ENCODE measurements at places on chromosomes 16 and 17. TPM values are rescaled to one million over a fixed set of nuclear protein-coding genes. Genes with fewer than 3 reads are reported as not detected.

BRIP1 gene
- total RNA-seq, result not detected

ST6GALNAC1 gene
- total RNA-seq, result 2.4 TPM

KRTAP1-1 gene
- total RNA-seq, result not detected

DNA sequence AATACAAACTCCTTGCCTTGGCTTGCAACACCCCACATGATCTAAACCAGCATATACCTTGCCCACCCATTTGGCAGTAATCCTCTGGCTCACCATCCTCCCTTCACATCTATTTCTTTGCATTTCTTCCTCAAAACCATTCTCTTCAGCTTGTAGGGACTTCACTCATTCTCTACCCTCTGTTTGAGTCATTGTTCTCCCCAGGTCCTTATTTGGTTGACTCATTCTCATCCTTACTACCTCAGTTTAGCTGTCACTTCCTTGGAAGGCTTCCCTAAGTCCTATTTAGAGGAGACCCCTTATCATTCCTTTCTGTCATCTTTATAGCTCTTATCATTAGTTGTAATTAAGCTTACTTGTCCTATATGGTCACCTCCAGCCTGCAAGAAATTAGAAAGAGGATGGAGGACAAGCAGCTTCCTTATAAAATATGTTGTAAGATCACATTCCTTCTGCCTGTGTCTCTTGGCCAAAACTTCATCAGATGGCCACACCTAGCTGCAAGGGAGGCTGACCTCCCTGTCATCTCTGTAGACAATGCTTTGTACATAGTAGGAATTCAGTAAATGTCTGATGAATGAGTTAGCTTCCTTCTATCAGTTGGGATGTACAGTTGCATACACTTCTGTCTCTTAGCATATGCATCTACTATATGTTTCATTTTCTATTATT lies 1.7 kb downstream of the TTC19 start:
- no peak for DNase-seq

DNA sequence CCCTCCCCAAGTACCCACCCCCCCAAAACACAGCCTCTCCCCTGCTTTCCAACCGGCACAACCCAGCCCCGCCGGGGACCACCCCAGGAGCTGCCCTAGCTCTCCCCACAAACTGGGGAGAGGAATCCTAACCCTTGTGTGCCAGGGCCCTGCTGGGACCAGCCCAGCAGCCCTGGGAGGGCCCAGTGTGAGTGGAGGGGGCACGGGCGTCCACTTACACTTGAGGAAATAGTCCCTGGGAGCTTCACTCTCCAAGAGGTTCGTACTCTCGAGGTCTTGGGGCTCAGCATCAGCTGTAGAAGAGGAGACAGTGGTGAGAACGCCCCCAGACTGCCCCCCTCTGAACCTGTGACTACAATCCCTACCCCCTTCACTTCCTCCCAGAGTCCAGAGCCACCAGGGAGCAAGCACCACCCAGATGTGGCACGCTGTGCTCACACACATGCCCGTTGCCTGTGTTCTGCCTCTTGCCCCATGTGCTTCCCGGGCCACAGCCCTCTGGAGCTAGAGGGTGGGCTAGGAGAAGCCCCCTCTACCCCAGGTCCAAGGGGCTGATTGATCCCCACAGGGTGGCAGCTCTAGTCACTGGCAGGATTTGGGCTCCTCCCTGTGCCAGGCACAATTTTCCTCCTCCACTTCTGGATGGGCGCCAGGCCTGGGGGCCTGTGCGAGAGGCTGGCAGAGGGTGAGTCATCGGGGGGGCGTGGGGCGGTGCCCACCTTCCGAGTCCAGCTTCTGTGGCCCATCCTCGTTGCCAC lies 3.0 kb downstream of the TRIM47 start:
- DNase-seq, result no peak

- DNase-seq, result no peak
These were observed 3.1 kb upstream of the GPS2 start for GRCh38 chr17:7318121-7318860.

- DNase-seq, result no peak
These were observed 9.3 kb downstream of the TACO1 start for GRCh38 chr17:63609816-63610573.

DNA sequence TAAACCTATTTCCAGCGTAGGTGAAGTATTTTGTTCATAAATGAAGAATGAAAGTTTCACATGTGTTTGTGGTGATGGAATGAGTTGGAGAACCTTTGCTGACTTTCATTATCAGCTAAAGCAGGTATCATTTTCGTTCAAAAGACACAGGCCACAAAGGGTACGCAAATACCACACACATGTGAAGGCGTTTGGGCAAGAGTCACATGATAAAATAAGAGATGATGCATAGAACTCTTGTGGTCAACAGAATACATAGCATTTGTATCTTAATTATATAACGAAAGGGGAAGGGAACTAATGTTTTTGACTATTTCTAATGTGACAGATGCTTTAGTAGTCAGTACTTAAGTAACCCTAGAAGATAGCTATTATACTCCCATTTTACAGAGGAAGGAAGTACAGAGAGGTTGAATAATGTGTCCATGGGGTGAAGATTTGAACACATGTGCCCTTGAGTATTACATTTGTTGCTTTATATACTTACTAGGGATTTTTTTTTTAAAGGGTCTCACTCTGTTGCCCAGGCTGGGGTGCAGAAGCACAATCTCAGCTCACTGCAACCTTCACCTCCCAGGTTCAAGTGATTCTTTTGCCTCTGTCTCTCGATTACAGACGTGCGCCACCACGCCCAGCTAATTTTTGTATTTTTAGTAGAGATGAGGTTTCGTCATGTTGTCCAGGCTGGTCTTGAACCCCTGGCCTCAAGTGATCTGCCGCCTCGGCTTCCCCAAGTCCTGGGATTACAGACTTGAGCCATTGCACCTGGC lies 4.8 kb downstream of the RPA1 start:
- no peak for DNase-seq

DNA sequence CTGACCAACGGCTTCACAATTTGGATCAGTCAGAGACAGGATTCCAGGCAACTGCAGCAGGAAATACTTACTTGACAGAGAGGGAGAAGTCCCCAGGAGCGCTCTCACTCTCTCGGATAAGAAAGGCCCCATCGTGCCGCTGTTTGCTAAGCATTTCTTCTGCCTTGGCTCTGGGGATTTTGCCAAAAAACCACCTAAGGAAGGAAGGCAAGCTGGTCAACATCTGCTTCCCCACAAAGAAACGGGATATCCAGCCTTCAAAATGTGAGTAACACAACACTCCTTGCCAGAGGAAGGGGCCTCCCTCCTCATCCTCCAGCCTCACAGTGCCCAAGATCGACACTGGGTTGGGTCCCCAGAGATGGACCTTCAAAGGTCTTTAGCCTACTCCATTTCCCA lies 36.6 kb upstream of the SLC25A19 start:
- DNase-seq, result no peak

DNA sequence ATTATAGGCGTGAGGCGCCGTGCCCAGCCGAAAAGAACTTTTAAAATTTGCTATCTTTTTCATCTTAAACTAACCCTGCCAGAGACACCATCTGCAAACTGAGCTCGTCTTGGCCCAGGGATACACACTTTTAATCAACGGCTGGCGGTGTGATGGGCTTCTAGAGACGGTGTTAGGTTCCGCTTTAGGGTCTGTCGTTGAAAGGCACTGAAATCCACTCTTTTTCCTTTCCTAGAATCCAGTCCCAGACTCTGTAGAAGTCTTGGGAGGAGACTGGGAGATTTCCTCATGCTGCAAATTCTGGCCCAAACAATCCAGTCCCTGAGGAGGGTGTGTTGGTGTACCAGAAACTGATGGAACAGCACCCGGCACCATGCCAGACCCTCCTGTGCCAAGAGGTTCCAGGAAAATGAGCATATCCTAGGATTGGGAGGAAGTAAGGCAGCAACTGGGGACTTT lies 52.0 kb upstream of the TEX2 start:
- peak; percentile 97 for DNase-seq
